ENCODE measurements at places on chromosomes 4 and X.

GRCh38 chr4:16192057-16192456, 34.2 kb downstream of the TAPT1 start:
- DNase-seq: no peak

DNA sequence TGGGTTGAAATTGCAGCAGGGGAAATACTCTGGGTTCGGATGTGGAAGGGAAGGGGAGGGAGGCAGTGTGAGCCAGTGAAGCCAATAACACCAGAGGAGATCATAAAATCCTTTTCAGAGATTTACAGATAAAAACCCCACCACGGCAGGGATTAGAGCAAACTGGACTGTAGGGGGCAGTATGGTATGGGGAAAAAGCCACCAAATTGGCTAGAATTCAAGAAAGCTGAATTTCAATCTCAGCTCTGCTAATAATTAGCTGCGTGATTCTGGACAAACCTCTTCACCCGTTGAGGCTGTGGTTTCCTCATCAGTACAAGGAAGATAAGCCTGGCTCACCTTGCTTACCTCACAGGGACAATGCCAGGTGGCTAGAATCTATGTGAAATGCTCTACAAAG, 108.1 kb downstream of the ATG4A start:
- DNase-seq: peak; percentile 35

DNA sequence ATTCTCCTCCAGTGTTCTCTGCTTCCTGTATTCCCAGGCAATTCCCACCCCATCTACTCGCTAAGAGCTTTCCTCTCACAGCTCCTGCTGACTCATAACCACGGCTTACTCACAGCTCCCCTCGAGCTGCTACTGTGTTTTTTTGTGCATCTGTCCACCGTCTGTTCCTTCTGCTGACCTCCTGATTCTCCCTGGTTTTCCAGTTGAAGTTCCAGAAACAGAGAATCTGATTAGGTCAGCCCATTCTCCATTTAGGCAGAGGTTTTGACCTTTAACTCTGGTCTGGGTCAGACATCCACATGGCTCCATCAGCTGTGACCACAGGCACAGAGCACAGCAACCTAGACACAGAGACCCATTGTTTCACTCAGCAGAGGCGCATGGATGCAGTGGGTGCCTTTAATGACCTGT, 5.5 kb upstream of the SMIM20 start:
- peak; percentile 86 for DNase-seq

DNA sequence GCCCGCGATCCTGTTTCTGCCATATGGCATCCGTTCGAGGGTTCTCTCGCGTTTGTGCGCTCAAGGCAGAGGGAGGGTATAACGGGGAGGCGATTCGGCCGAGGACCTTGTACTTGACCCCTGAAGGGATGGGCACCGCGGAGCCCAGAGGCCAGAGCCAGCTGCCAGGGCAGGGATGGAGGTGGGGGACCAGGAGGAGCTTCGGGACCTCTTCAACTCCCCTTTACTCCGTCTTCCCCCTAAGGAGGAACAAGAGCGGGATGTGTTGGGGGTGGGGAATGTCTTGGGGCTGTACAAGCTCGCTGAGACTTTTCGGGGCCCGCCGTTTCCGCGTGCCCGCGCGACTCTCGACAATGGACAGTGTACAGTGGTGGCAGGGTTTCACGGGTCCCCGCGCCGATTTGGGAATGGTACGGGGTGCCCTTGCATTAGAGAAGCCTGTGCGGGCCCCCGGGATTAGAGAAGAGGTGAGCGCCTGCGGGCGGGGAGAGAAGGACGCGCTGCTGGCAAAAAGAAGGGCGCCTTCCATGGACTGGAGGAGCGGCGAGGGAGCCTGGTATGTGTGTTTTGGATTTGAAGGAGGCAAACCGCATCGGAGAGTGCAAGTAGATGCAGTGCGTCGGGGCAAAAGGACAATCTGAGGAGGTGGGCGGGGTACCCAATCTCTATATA, 760 bp downstream of the UGT8 start:
- peak; percentile 75 for DNase-seq

GRCh38 chr4:147326591-147326990, 154.3 kb upstream of the EDNRA start:
- no peak for DNase-seq

DNA sequence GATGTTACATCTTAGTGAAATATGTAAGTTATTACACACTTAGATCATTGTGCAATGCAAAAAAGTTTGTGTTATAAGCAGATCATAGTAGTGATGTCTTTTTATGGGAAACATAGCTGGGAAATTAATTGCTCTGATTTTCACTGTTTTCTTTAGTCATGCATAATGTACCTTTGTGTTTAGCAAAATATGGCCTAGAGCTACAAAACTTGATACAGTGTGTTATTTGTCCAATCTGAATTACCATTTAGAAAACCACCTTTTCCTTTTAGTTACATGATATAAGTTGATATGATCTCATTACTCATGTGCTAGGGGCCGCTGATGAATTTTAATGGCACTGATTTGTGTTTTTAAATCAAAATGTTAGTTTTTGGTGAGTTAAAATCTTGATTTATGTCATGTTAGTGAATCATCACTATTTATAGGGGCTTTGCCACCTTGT, 2.0 kb downstream of the BMPR1B start:
- no peak for DNase-seq

GRCh38 chr4:40617872-40618271, 11.8 kb downstream of the RBM47 start:
- DNase-seq: no peak

DNA sequence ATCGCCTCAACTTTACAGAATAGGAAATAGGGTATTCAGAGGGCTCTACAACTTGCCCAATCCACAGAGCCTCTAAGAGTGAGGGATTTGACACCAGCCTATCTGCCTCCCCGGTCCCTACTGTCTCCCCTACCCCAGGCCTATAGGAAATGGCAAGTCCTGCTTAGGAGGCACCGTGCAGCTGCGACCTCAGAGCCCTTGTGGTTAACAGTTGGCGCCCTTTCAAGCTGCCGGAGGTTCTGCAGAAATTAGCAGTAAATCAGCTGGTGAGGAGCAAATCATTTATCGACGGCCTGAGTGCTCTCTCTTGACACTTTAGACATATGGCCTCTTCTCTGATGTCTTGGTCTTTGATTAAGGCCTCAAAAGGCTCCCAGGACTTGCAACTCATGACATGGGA, 96.9 kb downstream of the CLNK start:
- no peak for DNase-seq

- peak; percentile 62 for DNase-seq
These were observed 292.0 kb downstream of the CCSER1 start for GRCh38 chr4:90419124-90419711.

- DNase-seq: peak; percentile 55
These were observed 158.6 kb downstream of the TRIML1 start for GRCh38 chr4:188297873-188298272.

- peak; percentile 62 for DNase-seq
These were observed 36.4 kb upstream of the HPRT1 start for GRCh38 chrX:134423606-134424005.

GRCh38 chrX:12400218-12400617, 261.9 kb downstream of the FRMPD4 start:
- DNase-seq: no peak

- no peak for DNase-seq
These were observed 23.5 kb downstream of the TMEM31 start for GRCh38 chrX:103734125-103734760.

- DNase-seq: no peak
These were observed 86.3 kb downstream of the HS3ST1 start for GRCh38 chr4:11342401-11342800.

GRCh38 chr4:88075336-88075735, 67.9 kb downstream of the PKD2 start:
- DNase-seq: no peak

DNA sequence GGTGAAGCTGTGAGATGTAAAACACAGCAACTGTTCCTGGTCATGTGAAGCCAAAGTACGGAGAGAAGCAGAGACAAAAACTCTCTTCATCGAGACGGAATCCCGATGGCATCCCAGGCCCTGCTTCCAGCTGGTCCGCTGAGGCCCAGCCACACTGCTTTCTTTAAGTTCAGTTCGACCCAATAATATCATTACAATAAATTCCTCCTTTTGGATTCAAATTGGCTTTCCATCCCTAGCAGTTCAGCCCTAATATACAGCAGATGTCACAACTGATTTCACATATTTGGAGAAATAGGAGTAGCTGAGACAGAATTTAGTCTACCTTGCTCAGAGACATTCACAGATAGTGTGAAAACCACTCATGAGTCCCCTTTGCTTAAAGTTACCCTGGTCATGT, 98.3 kb upstream of the SPRY1 start:
- DNase-seq: no peak

- no peak for DNase-seq
These were observed 63.5 kb downstream of the ANAPC4 start for GRCh38 chr4:25440478-25441030.

DNA sequence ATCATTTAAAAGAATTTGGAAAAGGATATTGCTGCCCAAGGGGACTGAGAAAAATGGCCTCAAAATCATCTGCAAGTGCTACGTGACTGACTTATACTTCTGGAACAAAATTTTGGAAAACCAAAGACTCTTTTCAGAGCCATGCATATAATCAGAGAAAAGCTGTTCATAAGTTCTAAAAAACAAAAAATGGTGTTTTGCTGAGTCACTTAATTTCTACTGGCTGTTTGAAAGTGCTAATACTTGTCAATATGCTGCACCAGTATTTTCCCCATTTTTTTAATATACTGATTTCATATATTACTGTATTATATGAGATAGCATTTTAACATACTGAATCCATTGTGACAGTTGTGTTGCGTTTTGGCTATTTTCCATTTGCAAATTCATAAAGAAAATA, 61.5 kb upstream of the ZMAT1 start:
- no peak for DNase-seq

DNA sequence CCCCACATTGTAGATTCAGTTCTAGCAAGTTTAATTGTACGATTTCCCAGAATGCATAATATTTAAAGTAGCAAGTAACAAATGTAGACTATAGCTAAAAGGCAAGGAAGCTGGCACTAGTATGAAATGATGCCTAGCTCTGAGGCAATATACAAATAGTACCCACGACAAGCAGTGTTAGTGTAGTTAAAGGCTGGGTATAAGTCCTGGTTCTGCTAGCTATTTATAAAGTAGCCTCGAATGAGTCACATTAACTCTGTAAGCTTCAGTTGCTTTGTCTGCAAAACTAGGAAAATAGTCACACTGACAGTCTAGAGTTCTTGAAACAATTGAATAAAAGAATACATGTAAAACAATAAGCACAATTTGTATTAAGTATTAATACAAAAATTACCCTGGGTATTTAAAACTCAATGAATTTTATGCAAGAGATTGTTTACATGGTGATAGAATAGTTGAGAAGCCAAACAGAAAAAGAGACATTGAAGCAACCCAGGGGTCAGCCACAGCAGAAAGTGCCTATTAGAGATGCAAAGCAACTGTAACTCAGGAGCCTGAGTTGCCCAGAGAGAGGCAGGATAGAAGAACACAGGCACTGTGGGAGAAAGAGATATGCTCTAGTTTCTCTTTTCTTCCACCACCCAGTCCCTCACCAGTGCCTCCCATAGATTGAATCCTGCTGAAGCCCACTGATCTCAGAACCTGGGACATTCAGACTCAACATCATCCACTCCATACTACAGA, 949.0 kb downstream of the C4orf33 start:
- DNase-seq: no peak

GRCh38 chr4:148068065-148068911, 336.4 kb downstream of the ARHGAP10 start:
- no peak for DNase-seq

DNA sequence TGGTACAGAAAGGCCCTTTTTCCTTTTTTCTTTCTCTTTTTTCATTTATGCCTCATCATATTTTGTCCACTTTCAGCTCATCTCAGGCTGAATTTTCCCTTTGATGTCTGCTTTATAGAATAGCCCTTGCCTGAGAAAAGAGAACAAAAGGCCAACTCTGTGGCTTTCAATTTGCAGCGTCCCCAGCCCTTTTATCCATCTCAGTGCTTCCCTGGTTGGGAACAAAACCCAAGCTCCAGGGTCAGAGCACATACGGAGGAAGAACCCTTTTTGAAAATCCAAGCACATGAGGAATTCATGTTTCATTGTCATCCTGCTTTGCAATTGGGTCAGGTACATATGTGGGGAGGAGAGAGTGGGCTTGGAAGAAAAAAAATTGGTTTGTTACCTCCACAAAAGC, 47.5 kb downstream of the TMEM164 start:
- DNase-seq: no peak

GRCh38 chrX:29130905-29131304, 543.7 kb downstream of the IL1RAPL1 start:
- DNase-seq: no peak

GRCh38 chr4:110492522-110492921, 16.6 kb downstream of the ENPEP start:
- no peak for DNase-seq

- peak; percentile 57 for DNase-seq
These were observed 763 bp downstream of the GRSF1 start for GRCh38 chr4:70838666-70839588.

GRCh38 chr4:138113819-138114400, 128.2 kb downstream of the SLC7A11 start:
- peak; percentile 8 for DNase-seq

DNA sequence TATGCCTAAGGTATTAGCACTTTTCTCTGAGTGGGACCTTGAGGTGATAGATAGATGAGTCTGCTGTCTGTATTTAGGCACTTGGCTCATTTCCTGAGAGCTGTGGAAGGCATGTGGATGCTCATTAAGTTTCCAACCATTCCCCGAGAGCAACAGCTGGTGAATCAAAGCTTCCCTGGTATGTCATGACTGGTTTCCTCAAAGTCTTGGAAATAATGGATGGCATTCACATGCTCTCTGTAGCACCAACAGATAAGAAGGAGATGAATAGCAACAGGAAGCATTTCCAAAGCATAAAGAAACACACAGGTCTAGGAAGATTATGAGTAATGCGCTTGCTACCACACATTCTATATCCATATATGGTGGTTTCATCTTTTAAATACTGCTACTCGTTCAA, 118.3 kb upstream of the ETNPPL start:
- DNase-seq: peak; percentile 1

DNA sequence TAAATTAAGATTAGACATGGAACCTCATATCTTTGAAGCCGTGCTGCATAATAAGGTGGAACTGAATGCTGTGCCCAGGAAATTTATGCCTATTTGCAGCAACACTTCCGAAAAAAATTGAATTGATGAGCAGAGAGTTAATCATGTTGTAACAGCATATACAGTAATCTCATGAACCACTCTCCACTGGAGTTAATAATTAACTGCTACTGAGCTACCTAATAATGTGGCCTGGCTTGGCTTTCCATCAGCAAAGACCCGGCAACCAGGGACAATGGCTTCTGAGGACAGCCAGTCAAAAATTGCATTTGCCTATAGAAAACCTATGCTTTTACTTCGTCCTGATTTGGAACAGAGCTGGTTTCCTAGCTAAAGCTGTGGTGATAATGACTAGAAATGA, 63.8 kb upstream of the GATB start:
- no peak for DNase-seq

- DNase-seq: no peak
These were observed 49.8 kb upstream of the TNIP3 start for GRCh38 chr4:121213940-121214339.

DNA sequence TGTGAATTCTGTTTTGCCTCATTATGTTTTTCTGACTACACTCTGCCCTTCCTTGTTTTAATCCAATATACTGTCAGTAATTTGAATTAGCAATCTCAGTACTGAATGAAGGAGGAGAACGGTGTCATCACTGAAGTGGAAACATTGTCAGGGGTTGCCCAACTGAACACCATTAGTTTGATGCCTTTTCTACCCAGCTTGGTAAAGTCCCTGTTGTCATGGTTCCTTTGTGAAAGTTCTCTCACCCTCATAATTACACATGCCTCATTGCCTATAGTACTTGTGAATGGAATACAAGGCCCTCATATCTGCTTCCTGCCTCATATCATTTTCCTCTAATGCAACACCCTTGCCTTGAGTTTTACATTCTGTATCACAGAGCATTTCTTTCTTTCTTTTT, 76.9 kb downstream of the RRAGB start:
- DNase-seq: no peak
